ENCODE measurements at places on chromosomes 3 and 15.

GRCh38 chr3:29363110-29363509, 82.2 kb downstream of the RBMS3 start:
- no peak for DNase-seq

DNA sequence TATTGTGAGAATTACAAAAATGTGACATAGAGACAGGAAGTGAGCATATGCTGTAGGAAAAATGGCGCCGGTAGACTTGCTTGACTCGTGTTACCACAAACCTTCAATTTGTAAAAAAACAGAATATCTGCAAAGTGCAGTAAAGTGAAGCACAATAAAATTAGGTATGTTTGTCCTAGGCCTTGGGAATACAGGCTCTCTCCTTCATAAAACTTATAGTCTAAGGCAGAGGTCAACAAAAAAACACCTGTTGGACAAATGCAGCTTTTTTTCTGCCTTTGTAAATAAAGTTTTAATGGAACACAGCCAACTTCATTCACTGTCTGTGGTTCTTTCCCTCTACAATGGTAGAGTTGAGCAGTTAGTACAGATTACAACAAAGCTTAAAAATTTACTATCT, 216.8 kb upstream of the SATB1 start:
- DNase-seq, result no peak

DNA sequence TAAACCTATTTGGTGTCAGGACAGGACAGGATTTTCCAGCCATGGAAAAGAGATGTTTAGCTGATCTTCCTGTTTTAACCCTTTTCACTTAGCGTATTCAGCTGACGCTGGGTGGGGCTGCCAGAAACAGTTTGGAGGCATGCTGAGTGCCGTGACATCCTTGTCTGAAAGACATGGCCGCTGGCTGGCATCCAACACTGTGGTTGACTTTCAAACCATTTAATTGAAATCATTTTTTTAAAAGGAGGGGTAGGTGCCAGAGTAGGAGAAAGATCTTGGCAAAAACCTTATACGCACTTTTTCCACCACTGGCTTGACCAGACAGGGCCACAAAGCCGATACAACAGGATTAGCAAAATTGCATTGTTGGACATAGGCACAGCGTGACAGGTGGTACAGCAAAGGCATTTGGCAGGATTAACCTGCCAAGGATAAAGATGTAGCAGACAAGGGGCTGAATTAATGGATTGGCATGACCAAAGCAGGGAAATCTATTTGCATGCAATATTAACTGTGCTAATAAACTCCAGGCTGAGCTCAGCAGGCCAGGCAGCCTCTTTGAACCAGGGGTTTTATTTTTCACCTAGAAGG, 131.8 kb upstream of the TOPAZ1 start:
- peak; percentile 52 for DNase-seq

DNA sequence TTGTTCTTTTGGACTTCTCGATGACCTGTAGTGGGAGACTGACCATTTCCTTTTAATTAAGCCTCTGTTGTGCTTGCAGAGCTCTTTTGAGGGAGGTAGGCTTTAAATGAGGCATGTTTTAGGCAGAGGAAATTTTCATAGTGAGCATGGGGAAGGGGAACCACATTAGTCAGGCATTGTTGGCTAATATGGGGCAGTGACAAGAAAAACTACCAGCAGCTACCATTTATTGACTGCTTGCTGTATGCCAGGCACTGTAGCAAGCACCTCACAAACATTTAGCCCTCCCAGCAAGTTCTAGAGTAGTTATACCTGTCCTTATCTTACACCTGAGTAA, 10.9 kb downstream of the ATG7 start:
- no peak for DNase-seq

DNA sequence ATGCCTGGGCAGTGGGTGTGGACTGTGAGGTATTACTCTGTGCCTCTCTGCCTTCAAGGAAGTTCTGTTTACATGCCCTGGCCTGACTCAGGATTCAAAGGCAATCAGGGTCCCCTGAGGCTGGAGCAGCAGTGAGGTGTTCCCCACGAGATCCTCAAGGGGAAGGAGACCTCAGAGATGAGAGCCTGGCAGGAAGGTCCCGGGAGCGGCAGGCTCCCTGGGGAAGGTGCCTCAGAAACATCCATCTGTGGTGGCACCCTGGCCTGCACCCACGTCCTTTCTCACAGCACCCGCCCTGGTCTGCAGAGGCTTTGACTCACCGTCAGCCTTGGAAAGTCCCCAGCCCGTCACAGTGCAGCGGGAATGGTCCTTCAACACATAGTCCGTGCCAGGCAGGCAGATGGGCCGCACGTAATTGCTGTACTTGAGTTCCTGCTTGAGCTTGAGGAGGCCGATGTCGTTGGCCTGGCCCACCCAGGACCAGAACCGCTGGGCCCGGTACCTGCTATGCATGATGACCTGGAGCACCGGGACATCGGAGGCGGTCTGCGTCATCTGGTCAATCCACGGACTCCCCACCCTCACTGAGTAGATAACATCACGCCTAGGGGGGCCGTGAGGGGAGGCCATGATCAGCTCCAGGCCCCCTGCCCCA, 3.6 kb downstream of the PRSS50 start:
- no peak for DNase-seq

DNA sequence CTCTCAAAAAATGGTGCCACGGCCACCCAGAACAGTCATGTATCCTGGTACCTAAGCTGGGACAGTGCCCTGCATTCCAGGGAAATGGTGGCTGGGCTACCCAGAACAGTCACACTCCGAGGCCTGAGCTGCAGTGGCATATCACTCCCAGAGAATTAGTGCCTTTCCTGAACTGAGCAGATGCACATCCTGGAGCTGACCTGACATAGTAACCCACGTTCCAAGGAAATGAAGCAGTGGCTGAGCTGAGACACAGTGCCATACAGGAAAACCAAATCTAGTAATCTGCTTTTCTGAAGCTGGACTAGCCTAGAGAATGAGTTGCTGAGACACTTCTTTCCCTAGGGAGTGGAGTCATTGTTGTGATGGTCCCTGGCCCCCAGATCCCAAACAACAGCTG, 41.8 kb downstream of the SERP1 start:
- no peak for DNase-seq

DNA sequence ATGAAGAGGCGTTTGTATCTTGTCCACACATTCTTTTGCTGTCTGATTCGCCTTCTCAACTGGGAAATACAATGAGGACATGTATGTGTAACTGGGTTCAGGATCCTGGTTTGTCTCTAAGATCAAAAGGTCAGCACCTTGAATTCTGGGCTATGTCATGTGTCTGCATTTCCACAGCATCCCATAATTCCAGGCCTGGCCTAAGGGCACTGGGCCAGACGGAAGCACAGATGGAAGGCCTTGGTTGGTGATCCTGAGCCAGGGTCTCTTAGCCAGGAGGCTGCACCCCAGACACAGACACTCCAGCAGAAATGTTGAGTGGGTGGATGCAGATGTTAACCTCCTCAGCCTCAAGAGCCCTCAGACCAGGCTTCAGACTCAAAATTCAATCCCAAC, 23.7 kb upstream of the HERC1 start:
- no peak for DNase-seq

DNA sequence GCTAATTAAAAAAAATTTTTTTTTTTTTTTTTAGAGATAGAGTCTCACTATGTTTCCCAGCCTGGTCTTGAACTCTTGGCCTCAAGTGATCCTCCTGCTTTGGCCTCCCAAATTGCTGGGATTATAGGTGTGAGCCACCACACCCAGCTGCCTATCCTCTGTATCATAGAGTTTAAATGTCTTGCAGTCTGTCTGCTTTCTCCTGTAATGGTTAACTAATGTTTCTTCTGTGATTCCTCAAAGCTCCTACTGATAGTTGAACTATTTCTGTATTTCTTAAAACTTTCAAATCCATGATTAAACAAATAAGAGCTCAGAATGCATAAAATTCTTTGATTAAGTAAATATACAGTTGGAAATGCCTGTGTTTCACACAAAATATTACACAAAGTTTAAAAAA, 115.4 kb upstream of the TPM1 start:
- DNase-seq, result no peak

DNA sequence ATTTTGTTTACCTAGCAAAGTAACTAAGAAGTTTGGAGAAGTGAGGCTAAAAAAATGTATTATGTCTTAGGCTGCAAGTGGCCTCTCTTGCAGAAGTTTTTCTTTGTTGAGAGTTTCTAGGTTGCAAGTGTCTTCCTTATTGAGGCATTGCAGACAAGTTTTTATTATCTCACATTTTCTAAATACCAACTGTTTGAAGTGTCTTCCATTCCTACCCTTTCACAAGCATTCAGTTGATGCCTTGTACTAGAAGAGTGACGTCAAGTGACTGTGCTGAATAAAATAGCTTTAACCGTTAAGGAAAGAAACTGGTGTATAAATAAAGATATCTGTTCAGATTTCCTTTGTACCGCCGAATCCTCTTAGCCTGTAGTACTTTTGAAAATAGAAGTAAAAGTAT, 123.3 kb downstream of the ALCAM start:
- no peak for DNase-seq

DNA sequence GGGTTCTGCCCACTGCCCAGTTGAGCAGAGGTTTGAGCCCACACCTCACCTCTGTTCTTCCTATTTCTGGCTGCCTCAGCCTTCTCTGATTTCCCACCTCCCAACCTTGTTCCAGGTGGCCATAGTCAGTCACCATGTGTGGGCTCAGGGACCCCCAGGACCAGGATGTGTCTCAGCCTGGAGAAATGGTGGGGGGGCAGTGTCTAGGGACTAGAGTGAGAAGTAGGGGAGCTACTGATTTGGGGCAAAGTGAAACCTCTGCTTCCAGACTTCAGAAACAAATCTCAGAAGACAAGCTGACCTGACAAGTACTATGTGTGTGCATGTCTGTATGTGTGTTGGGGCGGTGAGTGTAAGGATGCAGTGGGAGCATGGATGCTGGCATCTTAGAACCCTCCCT, 22.9 kb downstream of the SHF start:
- no peak for DNase-seq

DNA sequence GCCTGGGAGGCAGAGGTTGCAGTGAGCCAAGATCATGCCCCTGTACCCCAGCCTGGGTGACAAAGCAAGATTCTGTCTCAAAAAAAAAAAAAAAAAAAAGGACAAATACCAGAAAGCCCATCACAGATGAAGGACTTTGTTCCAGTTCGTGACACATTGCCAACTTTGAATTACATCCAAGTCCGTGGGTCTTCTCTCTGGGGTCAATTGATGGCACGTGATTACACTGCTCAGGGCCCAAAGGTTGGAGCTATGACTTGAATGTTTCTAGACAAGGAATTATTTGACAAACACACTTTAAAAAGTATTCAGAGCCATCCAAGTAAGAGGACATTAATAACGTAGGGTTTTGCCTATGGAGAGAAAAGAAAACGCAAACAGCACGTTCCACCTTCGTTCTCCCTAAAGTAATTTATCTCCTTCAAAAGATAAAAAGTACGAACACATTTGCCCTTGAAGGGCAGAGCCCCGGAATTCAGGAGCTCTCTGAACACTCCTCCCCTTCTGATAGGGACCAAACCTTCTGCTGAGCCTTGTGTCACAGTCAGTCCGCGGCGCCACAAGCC, 31.3 kb upstream of the ST3GAL6 start:
- no peak for DNase-seq

DNA sequence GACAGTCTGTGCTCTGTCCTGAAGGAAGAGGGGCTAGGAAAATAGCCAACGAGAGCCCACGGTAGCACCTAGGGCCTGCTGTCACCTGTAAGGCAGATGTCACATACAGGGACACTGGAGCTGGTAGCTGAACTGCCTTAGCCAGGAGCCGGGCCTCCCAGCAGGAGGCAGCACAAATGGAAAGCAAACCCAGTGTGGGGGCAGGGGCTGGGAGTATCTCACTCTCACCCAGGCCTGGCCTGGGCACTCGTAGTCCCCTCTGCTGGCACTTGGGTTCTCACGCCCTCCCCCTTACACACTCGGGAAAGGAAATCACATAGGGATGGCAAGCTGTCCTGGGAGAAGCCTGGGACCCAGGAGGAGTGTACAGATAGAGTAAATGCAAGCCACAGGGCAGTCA, 173.1 kb upstream of the CHRNA7 start:
- DNase-seq, result peak; percentile 11

DNA sequence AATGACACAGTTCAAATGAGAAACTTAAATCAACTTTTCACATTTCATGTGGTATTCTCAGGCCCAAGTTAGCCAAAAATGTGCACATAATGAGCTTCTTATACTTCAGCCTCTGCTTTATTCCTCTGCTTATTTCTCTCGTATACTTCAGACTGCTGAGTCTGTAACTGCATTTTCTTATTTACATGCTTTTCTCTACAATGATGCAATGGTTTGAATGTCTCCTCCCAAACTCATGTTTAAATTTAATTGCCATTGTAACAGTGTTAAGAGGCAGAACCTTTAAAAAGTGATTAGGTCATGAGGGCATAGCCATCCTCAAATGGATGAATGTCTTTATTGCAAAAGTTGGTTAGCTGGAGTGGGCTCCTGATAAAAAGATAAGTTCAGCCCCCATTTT, 184.2 kb downstream of the SUCLG2 start:
- no peak for DNase-seq

DNA sequence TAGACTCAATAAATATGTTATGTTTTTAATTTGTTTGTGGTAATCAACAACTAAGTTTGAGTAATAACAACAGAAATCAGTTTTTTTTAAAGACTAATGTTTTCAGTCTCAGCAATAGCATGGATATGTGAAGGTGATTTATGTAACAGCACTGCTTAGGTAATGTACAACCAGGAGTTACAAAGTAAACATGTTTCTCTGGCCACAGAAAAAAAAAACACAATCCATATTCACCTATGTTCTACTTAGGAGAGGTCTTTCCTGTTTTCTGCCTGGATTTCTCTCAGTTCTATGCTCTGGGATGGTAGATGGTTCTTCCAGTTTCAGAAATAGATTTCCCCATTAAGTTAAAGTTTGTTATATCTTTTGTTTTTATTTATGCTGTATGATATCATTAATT, 579.4 kb downstream of the SI start:
- DNase-seq, result no peak

GRCh38 chr15:95698951-95699350, 631.5 kb upstream of the NR2F2 start:
- no peak for DNase-seq

GRCh38 chr3:196554205-196554604, 14.1 kb downstream of the WDR53 start:
- DNase-seq, result no peak

DNA sequence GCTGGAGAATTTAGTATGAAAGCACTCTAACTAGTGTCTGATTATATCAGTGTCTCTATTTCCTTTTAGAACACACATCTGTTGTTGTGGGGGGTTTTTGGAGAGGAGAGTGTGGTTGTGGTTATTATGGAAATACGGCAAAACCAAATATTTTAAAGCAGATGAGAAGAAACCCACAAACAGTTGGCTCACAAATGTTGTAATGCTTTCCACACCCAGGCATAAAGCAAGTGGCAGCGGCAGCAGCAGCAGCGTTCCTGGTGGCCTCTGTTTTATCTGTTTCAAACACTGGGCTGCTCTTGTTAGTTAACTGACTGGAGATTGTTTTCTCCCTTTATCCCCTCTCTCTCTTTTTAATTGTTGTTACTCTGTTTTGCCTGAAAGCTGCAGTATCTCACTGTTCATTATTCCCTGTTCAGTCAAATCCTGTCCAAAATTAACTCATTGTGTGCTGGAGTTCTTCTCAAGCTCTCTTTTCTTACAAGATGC, 1045.5 kb upstream of the NR2F2 start:
- no peak for DNase-seq

- no peak for DNase-seq
Measured at GRCh38 chr3:37072892-37073291, 79.6 kb downstream of the MLH1 start.

Measured in WERI-Rb-1 (cell line).